Left ventricle myocardium inferior (tissue), 1 donor: ENCODE measurements at places on chromosomes 12 and 14.

DNA sequence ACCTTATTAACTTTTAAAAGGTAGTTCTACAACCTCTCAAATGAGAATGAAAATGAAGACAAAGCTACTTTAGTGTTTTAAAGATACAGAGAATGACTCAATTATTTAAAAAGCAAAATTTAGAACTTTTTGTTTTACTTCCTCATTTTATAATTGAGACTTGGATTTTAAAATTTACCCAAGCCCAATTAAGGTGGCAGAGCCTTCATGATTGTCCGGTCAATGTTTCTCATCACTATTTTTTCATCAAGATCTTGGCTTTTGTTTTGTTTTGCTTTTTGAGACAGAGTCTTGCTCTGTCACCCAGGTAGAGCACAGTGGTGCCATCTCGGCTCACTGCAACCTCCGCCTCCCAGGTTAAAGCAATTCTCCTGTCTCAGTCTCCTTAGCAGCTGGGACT lies 32.7 kb downstream of the PPP4R3A start:
- DNase-seq = no peak

DNA sequence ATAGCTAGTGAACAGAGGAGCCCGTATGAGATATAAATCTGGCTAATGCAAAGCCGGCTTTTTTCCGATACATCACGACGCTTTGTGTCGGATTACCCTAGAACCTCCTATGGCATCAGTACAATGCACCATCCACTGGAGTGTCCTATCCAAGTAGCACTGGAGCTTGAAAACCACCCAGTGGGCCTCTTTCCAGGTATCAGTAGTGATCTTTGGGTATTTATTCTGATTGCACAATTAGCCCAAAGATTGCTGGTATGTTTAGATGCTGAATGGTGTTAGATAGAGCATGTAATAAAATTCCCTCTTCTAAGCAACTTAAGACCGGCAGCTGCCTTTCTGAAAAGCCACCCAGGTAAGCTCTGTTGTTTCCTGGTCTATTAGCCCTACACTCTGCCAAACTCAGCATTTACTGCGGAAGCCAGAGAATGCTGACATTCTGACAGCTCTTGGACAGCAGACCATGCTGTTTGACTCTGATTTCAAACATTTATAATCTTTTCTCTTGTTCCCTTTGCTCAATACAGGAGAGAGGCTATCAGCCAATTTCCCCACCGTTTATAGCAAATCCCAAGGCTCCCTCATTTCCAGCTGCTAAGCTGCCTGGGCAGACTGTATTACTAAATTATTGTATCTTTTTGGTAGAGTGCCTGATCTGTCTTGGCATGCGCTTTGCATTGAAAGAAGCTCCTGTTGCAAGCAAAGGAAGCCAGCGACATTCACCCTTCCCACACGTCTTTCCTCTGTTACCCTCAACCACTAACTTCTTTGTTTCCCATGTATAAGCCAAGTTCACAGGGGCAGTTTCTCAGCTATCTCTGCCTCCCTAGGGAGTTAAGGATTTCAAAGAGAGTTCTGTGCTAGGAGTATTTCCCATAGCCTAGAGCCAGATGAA lies 388.3 kb upstream of the GARIN6 start:
- DNase-seq = no peak

- DNase-seq = no peak
Measured at GRCh38 chr12:133010657-133011297, 24.6 kb downstream of the ZNF26 start.

DNA sequence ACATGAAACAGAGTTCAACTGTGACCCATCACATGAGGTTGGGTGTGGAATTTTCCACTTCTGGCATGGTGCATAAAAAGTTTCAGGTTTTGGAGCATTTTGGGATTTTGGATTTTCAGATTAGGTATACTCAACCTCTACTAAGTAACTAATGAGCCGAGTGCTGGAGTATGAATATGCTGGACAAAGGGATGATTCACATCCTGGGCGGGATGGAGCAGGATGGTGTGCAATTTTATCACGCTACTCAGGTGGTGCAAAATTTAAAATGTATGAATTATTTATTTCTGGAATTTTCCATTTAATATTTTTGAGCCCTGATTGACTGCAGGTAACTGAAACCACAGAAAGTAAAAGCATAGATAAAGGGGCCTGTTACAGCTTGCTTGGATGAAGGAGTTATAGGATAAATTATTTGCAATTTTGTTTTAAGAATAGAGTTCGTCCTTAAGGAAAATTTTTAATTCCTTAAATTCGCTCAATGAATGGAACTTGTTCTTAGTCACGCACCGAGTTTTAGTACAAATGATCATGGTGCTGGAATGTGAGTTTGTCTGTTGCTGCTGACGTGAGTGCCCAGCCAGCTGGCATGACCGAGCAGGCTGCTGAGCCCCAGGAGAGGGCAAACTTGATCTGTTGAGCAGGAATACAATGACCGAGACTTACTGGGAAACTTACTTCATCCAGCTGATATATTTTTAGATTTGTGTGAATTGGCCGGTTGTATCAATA lies 176.3 kb downstream of the ESR2 start:
- DNase-seq = peak; percentile 62

DNA sequence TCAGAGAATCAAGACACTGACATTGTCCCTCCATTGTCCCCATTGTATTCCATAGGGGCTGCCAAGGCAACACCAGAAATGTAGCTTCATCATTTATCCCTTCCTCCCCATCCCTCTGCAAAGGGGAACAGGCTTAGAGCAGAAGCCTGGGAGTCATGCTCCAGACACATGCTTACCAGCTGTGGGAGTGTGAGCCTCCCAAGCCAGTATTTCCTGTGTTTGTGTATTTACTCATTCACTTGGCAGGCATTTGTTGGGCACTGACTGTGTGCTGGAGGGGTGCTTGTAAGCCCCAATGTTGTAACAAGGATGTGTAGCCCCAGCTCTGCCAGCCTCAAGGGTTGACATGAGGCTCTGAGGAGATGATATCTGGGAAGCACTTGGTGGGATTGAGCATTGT lies 46.0 kb upstream of the TCL1A start:
- DNase-seq = no peak

- no peak for DNase-seq
Measured at GRCh38 chr12:31742891-31743290, 14.1 kb upstream of the AMN1 start.

DNA sequence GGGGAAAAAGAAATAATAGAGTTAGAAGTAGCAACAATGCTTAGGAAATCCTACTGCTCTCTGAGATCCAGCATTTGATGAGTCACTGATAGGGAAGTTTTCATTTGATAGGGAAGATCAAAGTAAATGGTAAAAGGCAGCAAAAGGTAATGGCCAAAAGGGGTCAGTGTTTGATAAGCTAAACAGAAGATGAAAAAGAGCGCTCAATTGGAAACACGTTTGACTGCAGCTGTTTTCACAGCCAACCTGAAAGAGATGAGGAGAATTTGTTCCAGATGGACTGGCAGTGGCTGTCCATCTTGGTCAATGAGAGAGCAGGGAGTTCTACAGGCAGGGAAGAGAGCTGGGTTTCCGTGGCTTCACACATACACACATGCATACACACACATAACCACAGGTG lies 264.2 kb downstream of the TMEM132C start:
- no peak for DNase-seq
